ENCODE measurements at places on chromosomes 4 and X.

DNA sequence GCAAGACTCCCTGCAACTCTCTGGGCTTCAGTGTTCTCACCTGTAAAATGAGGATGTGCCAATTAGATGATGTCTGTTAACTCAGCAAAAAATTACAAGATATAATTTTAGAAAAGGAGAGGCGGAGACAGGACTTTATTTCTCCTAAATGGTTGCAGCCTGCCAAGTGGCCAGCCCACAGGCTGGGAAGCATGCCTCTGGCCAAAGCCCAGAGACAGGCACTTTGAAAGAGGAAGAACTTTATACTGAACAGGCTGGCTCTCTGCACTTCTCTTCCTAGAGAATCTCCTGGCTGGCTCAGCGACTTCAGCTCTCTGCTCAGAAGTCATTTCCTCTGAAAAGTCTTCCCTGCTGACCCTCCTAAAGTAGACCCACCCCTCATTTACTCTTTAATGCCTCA is 3.7 kb downstream of the PRDM5 start:
- no peak for DNase-seq

- DNase-seq, result no peak
Observed at GRCh38 chrX:71128166-71128833, 9.9 kb downstream of the MED12 start.

DNA sequence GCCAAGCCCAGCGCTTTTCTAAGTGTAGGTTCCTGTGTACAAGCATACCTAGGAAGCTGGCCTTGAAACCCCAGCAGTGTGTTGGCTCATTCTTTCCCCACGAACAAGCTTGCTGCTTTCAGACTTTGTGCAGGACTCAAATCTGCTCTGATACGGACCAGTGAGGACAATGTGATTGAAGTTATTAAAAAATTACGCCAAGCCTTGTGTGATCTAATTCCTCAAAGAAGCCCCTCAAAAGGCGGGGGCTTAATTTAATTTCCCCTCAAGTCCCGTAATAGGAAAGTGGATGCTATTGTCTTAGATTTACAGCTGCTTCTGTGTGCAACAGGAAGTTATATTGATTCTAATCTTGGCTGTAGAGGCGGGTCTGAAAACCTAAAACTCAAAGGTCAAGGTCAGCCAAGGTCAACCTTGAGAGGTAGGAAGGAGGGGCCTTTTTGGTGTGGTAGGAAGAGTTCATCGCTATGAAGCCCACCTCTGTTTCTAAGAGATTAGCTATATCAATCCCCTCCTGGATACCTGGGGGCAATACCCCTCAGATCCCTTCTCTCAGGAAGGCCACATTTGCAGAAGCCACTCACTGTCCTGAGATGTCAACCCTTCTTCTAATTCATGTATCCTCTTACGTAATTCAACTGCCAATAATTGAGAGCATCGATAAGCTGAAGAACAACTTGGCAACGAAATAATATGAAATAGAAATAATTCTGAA is 45.1 kb downstream of the TBC1D9 start:
- no peak for DNase-seq

- DNase-seq, result no peak
Observed at GRCh38 chrX:47176101-47176740, 17.4 kb upstream of the UBA1 start.

- no peak for DNase-seq
Observed at GRCh38 chr4:121227341-121227792, 63.2 kb upstream of the TNIP3 start.
